ENCODE measurements at places on chromosomes 11 and 22. TPM values are rescaled to one million over a fixed set of nuclear protein-coding genes. Genes with fewer than 3 reads are reported as not detected.

The OR51B5 gene
- 0.82 TPM for total RNA-seq

DNA sequence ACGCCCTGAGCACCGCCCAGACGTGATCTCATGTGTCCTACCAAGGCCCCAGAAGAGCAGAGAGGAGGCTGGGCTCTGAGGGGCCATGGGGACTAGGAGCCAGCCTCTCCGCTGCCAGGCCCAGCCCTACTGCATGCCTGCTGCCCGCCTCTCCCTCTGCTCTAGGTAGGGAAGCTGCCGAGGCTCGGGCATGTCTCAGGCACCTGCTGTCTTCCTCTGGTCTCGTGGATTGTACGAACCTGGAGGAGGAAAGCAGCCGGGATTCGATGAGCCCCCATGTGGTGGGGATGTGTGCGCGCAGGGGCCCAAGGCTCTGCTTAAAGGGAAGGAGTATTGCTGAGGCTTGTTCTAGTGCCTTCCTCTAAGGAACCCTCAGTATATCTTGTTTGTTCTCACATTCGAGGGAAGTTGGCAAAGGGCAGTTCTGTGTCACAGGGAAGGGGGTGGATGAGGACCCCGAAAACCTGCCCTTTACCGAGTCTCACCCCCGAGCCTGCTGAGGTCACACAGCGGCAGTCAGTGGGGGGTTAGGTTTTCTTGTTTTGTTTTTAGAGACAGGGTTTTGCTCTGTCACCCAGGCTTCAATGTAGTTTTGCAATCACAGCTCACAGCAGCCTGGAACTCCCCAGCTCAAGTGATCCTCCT, 21.2 kb downstream of the DAGLA start:
- no peak for DNase-seq

DNA sequence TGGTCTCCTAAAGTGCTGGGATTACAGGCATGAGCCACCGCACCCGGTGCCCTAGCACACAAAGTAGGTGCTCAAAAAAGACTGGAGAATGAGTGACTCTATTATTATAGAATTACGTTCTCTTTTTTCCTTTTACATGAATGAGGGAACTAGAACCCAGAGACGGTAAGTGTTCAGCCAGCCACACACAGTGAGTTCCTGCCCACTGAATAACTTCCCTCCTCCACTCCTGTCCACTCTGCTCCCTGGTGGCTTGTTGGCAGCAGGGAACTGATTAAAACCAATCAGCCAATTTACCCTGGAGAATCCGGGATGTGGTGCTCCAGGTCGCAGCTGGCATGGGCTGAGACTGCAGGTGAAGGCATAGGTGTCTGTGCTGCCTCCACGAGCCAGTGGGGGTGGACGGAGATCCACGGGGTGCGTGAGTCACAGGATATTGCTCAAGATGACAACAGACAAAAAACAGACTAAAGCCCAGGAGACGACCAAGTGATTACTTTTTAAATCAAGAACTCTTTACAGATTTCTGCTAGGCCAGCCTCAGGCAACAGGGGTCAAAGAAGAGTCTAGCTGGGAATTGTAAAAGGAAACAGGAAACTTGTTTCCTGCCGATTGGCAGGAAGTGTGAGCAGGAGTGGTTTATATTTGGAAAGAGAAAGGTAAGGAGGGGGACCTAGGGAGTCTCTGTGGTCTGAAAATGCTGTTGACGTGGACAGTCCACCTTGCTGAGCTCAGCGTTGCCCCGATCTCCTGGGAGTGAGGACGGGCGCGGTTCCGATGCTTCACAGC, 95.2 kb upstream of the TP53I11 start:
- no peak for DNase-seq

DNA sequence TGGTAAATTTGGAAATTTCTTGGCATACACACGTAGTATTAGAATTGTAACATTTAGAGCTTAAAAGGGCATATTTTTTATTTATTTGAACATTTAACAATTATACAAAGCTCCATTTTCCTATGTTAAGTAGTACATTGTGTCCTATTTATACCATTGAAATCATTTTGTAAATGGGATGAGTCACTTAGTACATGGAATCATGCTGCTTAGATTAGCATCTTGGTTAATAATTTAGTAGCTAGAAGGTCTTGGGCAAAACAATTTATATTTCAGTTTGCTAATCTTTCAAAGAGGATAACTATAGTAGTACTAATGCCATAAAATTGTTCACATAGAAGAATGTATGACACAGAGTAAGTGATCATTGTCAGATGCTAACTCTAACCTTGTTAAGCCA, 450.1 kb upstream of the LUZP2 start:
- DNase-seq: no peak

The OR8G1 gene
- total RNA-seq: not detected

- peak; percentile 44 for DNase-seq
These were observed 14.0 kb downstream of the PSMD13 start for GRCh38 chr11:250740-251299.

DNA sequence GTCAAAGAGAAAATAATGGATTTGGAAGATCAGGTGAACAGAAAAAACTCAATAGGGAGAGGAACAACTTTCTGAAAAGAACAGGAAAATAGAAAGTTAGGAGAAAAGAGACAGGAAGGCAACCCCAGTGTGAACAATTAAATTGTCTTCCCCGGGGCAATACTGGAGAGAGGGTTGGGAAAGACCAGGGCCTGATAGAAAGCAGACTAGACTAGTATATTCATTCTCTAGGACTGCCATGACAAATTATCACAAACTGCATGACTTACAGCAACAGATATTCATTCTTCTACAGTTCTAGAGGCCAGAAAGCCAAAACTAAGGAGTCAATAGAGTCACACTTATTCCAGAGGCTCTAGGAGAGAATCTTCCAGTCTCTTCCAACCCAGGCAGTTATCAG, 482.8 kb downstream of the SOX6 start:
- DNase-seq: no peak

Measured in frontal cortex (tissue), 4 donors.